ENCODE measurements at places on chromosomes 12 and 14.

DNA sequence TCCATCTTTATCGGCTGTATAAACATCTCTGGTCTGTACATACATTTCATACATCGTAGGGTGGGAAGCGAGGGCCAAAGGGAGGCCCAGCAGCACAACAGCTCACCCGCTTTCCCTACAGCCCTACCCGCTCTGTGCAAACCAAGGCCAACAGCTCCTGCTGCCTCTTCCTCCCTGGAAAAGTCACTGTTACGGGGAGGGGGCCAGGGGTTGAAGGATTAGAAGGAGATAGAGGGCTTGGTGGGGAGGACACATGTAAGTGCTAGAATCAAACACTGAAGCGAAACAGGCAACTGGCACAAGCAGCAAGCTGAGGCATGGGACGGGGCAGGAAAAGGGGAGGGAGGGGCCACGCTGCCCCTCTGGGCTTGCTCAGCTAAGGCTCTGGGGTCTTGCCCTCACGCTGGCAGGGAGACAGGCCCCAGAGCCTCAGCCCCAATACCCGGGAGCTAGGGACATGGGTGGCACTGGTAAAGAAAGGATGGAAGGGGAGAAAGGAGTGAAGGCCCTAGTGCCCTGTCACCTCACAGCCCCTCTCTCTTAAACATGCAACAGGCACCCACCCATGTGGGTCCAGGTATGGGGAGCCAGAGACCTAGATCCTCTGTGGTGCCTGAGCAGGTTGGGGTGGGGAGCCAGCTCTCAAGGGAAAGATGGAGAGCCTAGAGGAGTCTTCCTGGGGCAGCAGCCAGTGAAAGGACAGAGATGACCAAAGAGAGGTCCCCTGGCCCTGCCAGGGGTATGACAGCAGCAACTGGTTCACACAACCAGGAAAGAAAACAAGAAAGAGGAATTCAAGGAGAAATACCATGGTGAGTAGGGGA is 14.4 kb downstream of the SPRYD3 start:
- DNase-seq = no peak

GRCh38 chr12:124940393-124941169 is 26.1 kb upstream of the UBC start:
- DNase-seq = peak; percentile 85

GRCh38 chr14:94499673-94500072 is 9.6 kb downstream of the SERPINA12 start:
- no peak for DNase-seq

GRCh38 chr12:70074510-70074909 is 168.7 kb upstream of the CNOT2 start:
- DNase-seq = no peak

DNA sequence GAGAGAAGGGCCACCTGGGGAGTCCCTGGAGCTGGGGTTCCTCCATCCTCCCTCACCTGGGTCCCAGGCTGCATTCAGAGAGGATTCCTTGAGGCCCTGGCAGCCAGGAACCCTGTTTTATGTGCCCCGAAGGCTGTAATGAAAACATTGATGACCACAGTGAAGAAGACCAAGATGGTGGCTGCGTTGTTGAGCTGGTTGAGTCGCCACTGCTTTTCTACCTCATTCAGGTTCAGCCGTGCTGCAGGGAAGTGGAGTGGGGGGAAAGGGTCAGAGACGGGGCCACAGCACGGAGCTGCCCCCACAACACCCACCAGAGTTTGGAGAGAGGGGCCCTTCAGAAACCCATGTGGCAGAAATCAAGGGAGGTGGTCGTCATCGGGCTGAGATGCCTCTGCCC is 98.1 kb downstream of the NINJ2 start:
- no peak for DNase-seq

GRCh38 chr12:29656762-29657538 is 126.8 kb downstream of the TMTC1 start:
- no peak for DNase-seq

GRCh38 chr12:12726555-12727093 is 9.5 kb downstream of the CDKN1B start:
- DNase-seq = no peak

DNA sequence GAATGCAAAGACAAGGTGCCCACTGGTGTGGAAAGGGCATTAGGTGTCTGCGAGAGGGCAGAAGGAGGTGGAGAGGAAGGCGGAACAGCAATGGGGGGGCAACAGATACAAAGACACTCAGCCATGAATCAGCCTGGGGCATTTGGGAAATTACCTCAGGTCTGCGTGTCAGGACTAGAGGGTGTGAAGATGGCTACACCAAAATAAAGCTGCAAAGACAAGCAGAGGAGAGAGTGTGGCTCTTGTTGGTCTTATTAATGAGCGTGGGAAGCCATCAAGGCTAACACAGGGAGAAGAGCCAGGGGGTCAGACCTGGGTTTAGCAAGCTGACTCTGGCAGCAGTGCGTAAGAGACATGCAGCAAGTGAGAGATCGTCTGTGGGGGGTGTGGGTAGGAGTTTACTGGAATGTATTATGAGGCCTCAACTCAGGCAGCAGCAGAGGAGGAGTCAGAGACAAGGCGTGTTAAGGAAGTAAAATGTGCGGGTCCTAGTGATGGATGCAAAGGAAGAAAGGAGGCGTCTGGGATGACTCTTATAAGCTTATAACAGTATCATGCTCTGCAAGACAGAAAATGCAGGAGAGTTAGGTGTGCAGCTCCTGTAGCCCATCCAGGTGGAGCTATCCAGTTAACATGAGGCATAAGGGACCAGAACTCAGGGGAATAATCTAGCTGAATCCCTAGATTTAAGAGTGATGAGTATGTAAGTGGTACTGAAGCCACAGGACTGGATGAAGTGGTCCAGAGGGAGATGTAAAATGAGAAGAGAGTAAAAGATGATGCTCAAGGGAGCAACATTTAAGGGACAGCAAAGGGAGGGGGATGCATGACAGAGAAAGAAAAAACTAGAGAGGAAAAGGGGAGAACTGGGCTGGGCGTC is 50.4 kb downstream of the KCNK10 start:
- no peak for DNase-seq

DNA sequence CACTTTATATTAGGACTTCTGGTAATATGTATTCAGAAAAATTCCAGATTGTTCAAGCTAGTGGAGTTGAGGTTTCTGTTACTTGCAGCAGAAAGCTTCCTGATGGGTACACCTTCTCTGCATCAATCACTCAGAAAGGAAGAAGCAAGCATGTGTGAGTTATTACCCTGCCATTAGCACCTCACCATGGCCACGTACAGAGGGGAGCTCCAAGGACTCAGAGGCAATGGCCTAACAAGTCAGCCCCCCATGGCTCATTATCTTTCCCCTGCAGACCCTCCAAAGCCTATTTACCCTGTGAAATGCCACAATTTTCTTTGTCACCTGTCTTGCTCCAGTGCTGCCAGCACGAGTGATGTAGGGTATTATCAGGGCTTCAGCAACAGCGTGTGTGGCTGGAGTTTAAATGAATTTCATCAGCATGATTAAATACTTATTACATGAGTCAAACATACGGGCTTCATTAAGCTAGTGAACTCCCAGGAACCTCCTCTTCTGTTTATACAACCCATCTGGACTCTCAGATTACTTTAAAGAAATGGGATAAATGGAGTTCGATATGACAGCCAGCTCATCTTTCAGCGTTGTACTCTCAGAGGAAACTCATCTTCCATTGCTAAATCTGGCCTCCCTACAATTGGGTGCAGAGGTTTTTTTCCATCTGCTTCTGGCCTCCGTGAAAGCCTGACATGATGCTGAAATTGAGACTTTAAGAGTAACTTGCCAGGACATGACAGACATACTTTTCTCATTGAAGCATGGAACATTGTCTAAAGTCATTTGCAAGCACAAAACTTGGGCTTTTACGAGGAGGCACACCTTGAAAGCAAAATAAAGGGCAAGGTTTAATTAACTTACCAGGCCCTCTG is 135.9 kb downstream of the TMEM30B start:
- DNase-seq = no peak

- no peak for DNase-seq
Observed at GRCh38 chr14:48035836-48036235, 360.4 kb upstream of the MDGA2 start.

GRCh38 chr12:99906786-99907579 is 77.8 kb downstream of the ANKS1B start:
- DNase-seq = no peak

DNA sequence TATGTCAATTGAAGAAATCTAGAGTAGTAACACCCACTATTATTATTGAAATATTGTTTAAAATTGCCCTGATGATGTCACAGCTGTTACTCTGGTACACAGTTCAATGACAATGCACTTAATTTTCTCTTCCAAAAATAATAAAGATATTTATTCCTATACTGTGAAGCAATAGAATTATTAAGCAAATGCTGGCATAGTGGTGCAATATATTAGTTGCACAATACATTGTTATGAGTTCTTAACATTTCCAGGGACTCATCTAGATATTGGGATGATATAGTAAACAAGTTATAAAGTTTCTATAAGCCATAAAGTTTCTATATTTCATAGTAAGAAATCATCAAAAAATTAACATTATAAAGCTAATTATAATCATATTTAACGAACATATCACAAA is 897.8 kb downstream of the LRFN5 start:
- no peak for DNase-seq

GRCh38 chr12:132238488-132238854 is 90.9 kb downstream of the GALNT9 start:
- DNase-seq = peak; percentile 8

- no peak for DNase-seq
Observed at GRCh38 chr12:131628766-131629448, 82.0 kb upstream of the SFSWAP start.

DNA sequence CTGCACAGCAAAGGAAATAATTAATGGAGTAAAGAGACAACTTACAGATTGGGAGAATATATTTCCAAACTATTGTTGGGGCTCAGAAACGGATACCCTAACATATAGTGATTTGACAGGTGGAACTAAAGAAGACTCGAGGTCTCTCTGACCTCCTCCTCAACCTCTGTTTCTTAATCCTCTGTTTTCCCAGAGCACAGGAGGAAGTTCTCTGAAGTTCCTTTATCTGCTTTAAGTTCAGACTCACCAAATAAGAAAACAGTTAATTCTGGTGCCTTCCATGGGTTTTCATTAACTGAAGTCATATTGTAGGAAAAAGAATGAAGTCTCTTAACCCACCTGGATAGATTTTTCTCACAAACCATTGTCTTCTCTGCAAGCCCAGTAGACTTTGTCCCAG is 29.2 kb downstream of the CLEC2D start:
- DNase-seq = no peak

GRCh38 chr12:93722835-93723567 is 45.8 kb downstream of the CRADD start:
- no peak for DNase-seq

- DNase-seq = no peak
Observed at GRCh38 chr14:26765768-26766520, 168.1 kb upstream of the NOVA1 start.

DNA sequence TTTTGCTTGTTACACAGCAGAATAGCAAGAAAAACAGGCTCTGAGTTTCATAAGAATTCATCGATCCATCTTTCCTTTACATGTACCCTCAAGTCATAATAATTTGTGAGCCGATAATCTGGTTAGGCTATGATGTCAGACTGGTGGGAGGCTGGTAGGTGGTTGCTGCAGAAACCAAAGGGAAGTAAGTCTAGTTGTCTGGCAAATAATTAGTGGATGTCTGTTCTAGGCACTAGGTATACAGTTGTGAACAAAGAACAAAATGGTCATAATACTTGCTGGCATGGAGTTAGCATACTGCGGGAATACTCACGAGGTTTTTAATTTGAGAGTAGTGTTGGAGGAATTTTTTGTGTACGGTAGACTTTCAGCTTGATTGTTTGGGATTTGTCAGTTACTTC is 8.8 kb downstream of the SUSD6 start:
- DNase-seq = no peak

- DNase-seq = no peak
Observed at GRCh38 chr12:559906-560455, 100.2 kb downstream of the B4GALNT3 start.

- DNase-seq = peak; percentile 46
Observed at GRCh38 chr14:75514673-75515628, 7.3 kb upstream of the BATF start.

DNA sequence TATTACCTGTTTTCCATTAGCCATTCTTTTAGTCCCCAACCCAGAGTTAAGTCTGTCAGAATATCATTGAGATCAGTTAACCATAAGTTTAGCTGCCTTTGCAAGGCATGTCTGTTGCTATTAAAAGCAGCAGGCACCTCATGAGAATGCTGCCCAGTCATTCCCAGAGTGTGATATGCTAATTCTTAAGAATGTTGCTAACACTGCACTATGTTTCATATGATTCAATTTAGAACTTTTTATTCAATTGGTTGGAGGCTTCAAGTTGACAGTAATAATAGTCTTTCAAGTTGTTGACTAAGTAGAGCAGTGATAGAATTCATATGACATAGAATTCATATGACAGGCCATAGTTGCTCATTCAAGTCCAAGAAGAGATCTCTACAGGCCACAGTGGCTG is 292.3 kb downstream of the FUT8 start:
- peak; percentile 28 for DNase-seq

Data from stimulated activated CD4-positive, alpha-beta T cell treated with anti-CD3 and anti-CD28 coated beads, Interleukin-2, amount 100 ng/mL, for 24 hours (primary cell).